Lung microvascular endothelial cell (primary cell): ENCODE measurements at places on chromosomes 6 and 20. TPM values are rescaled to one million over a fixed set of nuclear protein-coding genes. Genes with fewer than 3 reads are reported as not detected.

DNA sequence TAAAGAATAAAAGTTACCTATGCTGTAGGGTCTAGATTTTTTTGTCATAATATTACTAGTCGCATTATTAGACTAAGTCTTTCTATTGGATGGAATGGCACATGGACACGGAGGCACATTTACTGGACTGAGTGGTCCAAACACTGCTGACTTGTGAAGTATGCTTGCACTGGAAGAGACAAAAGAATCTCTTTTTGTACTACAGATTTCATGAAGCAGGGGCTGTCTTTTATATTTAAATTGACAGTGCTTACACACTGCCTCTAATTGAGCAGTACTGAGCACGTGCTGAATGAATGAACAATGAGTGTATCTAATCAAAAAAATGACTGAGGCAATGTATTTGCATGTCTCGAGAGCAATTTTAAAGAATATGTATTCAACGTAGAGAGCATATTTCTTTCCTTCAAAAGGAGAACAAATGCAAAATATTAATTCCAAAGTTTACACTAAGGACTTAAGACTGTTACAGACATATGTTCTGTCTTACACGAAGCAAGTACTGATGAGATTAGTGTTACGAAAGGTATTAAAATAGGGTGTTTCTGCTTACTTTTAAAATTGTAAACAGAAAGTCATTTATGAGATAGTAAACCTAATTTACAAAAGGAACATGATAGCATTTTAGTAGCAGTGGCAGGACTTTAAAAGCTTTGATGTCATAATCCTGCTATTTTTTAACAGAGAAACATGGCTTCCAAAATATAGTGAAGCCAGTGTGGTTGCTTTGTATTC lies 8.3 kb downstream of the ELOVL2 start:
- no peak for DNase-seq

DNA sequence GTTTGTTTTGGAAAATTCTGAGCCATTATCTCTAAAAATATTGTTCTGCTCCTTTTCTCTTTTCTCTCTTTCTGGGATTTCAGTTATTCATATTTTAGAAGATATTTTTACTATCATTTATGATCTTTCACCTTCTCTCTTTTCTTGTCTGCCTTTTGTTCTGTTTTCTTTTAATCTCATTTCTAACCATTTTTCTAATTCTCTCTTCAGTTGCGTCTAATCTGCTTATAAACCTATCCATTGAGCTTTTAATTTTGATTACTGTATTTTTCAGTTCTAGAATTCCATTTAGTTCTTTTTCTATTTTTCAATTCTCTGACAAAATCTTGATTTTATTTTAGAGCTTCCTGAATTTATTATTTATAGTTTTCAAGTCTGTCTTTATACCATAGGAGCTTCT lies 42.2 kb upstream of the COL10A1 start:
- DNase-seq = no peak

The ZSCAN23 gene
- total RNA-seq = 0.20 and 0.65 TPM in 2 replicates

GRCh38 chr6:2767657-2768524 lies 2.7 kb downstream of the WRNIP1 start:
- no peak for DNase-seq

DNA sequence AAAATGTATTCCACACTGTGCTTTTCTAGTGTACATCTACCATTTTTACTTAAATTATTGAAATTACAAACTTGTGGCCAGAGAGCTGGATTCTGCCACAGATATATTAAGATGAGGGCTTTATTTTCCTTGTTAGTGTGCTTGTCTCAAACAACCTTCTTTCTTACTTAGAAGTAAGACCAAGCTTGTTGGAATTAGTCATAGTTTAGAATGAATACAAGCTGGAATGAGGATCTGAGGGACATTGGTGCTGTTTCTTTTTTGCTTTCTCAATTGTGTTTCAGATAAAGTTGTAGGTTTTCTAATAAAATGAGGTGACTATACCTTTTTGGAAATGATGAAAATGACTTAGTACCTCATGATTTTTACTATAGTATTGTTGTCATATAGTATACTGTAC lies 40.3 kb downstream of the UBR2 start:
- no peak for DNase-seq

DNA sequence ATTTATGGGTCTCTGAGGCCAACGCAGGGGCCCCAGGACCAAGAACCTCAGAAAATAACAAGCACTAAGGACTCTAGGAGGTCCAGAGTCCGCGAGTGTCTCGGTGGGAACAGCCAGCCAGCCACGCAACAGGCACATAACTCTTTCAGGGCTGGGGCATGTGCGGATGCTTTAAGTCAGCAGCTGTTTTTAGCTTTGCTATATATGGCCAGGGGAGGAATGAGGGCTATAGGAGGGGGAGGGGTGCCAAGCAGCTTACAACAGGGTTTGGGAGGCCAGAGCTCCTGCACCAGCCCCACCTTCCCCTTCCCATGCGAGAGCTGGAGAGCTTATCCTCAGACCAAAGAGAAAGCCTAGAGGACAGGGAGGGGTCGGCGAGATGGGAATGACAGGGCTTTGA lies 6.2 kb downstream of the JPH2 start:
- no peak for DNase-seq

The ZSCAN16 gene
- total RNA-seq = 12.0 and 14.9 TPM in 2 replicates

The KHDRBS2 gene
- under 0.01 TPM in 1 of 2 replicates, not detected in the other for total RNA-seq

DNA sequence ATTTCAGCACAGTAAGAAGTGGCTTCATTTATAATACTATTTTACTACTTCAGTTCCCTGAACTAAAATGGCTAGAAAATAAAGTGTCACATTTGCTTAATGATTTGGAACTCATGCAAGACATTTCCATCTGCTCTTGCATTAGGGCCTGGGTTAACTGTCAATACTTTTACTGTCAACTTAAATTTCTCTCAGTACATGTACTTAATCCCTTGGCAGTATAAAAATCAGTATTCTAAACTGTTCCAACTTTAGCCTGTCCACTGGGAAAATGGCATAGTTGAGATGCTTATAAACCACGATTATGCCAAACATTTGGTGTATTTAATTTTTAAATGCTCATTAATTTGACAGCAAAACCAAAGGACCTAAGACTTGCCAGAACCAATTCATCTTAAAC lies 154.5 kb downstream of the ASCC3 start:
- DNase-seq = no peak

DNA sequence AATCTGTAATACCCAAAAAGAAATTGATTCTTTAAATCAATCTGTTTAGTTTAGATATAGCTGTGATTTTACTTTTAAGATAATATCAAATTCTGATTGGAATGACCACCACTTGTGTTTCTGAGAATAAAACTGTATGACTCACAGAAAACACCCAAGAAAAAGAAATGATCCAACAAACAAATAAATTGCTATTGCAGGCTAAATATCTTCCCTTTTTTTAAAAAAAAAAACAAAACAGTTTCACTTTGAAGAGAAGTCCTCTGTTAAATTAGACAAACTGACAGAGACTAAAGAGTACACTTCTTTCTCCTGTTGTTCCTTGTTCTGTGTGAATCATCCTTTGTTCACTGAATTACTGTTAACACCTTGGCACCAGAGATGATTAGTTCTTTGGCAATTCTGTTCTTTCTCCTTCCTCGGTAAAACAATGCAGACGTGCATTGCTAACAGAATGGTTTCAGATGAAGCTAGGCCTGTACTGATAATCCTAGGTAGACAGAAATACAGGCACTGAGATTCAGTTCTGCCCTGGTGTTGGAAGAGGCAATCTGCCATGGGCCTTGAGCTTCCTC lies 895.2 kb upstream of the CITED2 start:
- peak; percentile 28 for DNase-seq

DNA sequence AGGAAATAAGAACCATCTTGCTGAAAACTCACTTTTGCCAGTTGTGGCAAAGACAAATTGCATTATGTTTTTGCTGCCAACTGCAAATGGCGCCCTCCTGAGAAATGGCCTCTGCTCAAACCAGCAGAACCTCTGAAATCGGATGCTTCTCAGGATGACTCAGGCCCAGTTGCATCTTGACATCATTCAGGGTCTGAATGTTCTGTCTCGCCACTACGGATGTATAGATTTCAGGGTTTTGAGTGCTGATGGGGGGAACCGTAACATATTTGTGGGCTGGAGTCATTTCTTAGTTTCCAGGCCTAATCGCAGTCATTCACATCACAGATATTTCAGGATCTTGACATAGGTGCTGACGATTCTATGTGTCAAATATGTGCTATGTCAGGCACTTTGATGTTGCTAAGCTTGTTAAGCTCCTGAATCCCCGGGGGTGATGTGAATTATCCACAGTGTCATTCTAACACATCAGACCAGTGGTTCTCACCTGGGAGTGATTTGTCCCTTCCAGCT lies 207.1 kb downstream of the NFATC2 start:
- DNase-seq = peak; percentile 90

The REM1 gene
- under 0.01 TPM in 1 of 2 replicates, not detected in the other for total RNA-seq

DNA sequence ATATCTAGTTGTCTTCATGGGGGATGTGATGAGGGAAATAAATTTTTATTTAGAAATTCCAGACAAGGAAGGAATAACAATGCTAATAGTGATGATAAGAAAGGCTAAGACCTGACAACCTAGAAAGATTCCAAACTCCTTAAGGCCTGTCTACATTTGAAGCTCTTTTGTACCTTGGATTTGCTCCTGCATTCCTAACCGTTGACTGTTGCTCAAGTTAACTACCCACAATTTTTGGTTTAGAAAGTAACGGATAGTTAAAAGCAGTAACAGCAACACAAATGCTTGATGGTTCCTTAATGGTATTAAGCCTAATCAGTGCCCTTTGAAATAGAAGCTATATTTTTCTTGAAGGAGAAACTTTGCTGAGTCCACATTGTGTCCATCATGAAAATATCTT lies 52.9 kb downstream of the TRMT11 start:
- DNase-seq = no peak

The TINAG gene
- not detected in 2 replicates for total RNA-seq

- no peak for DNase-seq
Measured at GRCh38 chr6:137216106-137216505, 3.1 kb downstream of the IFNGR1 start.

GRCh38 chr6:18101271-18101670 lies 21.2 kb downstream of the NHLRC1 start:
- DNase-seq = no peak

DNA sequence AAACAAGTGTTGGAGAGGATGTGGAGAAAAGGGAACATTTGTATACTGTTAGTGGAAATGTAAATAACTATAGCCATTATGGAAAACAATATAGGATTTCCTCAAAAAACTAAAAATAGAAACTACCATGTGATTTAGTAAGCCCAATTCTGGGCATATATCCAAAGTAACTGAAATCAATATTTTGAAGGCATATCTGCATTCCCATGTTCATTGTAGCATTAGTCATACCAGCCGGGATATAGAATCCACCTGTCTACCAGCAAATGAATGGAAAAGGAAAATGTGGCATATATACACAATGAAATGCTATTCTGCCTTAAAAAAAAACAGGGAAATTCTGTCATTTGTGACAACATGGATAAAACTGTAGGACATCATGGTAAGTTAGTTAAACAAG lies 15.3 kb upstream of the C6orf58 start:
- no peak for DNase-seq

DNA sequence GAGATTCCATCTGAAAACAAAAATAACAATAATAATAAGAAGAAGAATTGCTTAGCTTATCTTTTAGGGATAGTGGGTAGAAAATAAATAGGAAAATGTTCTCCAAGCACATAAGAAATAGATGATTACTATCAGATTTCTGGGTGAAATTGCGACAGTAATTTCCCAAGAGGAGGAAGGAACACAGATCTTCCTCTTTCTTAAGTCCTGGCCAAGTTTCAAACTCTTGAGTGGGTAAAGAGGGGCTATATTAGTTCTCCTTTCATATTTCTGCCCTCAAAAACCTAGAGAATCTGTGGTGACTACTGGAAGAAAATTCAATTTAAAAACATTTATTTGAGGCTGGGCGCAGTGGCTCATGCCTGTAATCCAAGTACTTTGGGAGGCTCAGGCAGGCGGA lies 63.7 kb downstream of the PHACTR2 start:
- no peak for DNase-seq

GRCh38 chr20:24763386-24764026 lies 185.6 kb upstream of the CST7 start:
- DNase-seq = no peak

DNA sequence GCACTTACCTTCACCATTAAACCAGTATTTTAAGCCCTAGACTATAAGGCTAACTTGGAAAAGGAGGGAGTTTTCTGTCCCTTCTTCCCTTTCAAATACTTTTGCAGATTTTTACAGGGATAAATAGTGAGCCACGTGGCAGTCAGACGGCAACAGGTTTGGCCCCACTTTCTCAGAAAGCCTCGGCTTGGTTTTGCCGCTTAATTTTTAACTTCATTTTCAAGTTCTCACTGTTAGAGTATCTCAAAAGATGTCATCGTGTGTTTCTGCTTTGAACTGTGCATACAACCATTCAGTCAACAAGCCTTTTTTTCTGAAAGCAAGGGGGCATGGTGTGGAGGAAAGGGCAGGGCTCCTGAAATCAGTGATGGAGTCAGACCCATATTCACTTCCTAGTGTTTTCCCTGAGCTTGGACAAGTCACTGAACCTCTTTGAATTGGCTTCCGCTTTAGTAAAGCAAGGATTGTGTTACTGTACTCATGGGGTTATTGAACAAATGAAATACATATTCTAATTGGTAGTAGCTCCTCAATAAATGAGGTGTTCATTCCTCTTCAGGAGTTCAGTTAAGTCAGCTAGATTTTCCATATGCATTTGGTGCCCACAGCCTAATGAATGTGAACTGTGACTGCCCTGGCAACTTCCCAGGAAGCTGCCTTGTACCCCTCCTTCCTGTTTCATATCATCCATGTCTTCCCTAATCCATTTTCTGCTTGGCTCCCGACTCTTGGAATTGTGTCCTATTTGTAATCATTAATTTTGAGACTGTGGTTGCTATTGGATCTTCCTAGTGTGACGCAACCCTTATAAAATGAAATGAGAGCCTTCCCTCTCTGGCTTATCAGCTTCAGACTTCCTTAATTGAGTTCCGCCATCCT lies at the start of gene SLC17A2:
Gene SLC17A2, minus strand, starts transcription at position 160 of the 879 bp plus-strand sequence. CDS start 4,895 bp downstream, outside the sequence.
- DNase-seq = no peak

DNA sequence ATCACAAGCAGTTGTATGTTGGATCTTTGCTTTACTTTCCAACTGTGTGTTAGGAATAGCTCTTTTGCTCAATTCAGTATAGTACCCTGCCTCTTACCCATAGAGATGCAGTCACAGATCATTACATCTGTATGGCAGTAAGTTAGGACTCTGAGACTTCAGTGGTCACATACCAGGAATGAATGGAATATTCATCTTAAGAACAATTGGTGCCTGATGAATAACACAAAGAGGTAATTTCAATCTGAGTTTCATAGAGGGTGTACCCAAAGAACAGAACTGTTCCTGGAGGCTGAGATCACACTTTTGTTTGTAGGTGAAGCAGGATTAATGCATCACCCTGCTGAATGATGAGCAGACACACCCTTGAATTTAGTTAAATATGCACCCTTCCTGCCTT lies 28.7 kb upstream of the KIF13A start:
- no peak for DNase-seq

The PRPH2 gene
- 0.44 and 0.60 TPM in 2 replicates for total RNA-seq

The HFE gene
- 1.4 and 1.7 TPM in 2 replicates for total RNA-seq

- peak; percentile 59 for DNase-seq
Measured at GRCh38 chr6:136717716-136717990, 74.6 kb downstream of the MAP3K5 start.

The DEF6 gene
- 0.20 and 0.65 TPM in 2 replicates for total RNA-seq

The SLC26A8 gene
- not detected in 2 replicates for total RNA-seq
